Liver (tissue), 10 donors: ENCODE measurements at places on chromosomes 16 and 17.

DNA sequence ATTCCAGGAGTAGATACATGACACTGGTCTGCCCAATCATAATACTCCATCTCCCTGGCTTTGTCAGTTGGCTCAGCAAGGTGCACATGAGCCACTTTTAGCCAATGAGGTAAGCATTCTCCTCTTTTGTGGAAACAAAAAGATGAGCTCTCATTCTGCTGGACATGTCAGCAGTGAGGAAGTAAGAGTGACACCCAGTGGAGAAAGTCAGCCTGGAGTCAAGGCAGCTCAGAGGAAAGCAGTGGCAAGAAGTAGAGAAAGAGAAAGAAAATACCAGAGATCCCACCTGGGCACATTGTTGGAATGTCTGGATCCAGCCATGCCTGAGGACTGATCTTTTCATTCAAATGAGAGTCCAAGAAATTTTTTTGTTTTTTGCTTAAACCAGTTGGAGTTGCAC, 496.9 kb upstream of the C16orf82 start:
- DNase-seq, result no peak

DNA sequence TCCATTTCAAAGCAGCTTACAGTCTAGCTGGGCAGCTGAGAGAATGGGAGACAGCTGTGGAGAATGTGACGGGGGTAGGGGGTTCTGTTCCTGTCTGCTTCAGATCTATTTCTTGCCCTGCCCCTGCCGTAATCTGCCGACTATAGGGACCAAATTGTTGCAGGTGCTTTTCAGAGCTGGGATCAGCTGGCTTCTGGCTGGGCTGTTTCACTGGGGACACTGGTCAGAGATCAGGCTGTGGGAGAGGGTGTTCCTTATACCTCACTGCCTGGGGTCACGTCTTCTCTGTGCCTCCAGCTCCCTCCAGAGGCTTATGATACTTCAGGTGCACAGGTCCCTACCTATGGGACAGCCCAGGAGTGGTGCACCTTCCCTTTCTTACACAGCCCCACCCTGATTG, 514.9 kb upstream of the GOT2 start:
- no peak for DNase-seq

DNA sequence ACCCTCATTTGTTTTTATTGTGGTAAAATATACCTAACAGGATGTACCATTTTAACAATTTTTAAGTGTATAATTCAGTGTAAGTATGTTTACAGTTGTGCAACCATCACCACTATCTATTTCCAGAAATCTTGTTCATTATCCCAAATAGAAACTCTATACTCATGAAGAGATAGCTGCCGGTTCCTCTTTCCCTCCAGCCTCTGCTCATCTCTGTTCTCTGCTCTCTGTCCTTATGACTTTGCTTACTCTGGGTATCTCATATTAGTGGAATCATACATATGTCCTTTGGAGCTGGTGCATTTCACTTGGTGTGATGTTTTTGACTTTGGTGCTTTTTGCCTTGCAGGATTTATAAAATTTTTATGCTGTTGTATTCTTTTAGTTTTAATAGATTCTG, 19.4 kb downstream of the CYLD start:
- DNase-seq, result no peak

DNA sequence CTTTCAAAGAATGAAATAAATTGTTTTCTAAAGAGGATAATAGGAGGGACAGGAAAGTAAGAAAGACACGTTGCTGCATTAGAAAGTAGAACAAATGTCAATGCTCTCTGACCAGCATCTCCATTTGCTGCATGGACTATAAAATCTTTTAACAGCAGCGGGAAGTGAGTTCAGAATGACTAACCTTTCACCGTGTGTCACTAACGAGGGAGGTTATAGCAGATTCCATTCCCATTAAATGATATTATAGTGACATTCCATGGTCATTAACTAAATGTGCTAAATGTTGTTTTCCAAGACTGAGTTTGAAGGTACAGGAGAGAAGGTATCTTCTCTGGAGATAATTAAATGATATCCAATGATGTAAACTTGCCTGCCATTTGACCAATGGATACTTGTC, 127.1 kb upstream of the HS3ST3A1 start:
- DNase-seq, result no peak

DNA sequence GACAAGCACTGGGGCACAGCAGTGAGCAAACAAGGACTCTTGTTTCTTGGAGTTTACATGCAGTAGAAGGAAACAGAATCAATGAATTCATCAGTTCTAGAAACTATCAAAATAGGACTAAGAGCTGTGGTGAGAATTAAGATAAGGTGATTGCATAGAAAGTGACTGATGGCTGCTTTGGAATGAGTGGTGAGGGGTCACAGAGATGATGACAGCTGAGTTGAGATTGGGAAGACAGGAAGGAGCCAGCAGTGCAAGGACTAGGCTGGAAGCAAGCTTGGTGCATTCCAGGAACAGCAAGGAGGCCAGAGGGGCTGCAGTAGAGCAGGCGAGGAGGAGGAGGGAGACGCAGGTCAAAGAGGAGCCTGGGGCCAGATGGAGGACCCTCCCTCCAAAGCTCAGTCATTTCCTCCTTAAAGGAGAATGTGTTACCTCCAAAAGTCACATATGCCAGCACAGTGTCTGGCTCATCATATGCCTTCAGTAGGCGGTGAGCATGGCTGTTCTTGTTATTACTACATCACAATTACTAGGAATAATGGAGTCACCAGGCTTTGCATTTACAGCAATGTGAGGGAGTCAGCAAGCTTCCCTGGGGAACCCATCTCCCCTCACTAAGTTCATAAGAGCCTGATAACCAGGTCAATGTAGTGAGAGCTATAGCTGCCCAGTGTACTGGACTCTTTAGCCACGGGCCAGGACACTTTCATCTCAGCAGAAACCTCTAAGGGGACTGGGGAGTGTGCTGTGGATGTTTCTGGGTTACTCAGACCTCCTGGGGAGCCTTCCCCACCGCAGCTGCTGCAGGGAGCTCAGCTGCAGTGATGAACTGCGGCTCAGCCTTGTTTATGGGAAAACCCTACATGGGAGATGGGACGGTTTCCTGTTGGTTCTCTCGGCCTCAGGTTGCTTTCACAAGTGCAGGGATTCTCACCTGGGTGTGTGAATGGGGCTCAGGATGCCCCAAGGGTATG, 157.2 kb downstream of the SEC14L1 start:
- DNase-seq, result no peak

DNA sequence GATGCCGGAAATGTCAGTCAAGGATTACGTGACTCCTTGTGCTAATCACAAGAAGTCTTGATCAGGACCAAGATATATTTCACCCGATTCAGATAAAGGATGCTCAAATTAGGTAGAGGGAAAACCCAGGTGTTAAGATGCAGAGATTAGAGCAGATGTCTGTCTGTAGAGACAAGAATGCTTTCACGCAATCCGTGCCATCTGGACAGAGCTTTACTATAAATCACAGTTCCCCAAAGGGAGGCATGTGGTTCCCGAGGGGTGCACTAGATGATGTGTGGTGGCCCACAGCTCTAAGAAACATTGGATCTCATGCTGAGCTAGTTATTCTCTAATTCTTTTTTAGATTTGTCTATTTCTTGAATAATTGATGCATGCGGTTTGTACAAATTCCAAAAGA, 9.8 kb upstream of the MAP3K14 start:
- no peak for DNase-seq

DNA sequence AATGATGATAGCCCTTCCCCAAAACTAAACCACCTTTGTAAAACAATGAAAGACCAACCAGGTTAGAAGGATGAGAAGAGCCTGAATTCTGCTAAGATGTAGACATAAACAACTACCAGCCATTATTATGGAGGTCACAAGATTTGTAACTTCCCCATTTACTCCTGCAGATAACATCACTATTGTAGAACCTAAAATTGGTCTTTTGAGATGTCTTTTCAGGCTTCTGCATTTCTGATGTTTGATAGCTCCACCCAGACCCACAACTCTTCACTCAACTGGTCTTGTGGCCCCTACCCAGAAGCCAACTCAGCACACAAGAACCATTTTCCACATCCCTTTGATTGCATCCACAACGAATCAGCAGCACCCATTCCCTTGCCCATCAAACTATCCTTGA, 100.8 kb downstream of the TMEM132E start:
- DNase-seq, result no peak

DNA sequence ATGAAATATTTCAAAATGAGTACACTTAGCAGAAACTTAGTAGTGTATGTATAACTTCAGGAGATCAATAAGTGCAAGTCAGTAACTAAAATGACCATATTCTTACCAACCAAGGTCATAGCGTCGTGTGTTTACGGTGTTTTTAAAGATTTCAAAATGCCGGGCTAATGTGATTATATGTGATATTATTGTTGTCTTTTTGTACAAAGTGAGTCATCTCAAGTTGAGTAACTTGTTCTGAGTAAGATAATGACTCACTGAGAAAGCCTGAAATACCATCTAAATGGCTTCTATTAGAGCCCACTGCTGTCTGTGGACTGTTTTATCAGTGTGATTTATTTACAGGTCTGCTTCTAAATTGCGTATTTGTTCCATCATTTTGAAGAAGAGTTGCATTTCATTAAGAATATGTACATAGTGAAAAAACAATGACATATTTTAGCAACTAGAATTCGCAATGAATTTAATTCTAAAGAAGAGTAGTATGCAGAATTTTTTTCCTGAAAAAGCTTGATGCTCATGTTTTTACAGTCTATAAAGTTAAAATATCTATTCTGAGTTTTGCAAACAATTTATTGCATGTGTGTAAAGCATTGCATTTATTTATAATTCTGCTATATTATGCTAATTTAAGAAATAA, 12.7 kb downstream of the KRT12 start:
- no peak for DNase-seq

- DNase-seq, result no peak
These were observed 102.3 kb downstream of the NPIPB11 start for GRCh38 chr16:29304251-29304650.

DNA sequence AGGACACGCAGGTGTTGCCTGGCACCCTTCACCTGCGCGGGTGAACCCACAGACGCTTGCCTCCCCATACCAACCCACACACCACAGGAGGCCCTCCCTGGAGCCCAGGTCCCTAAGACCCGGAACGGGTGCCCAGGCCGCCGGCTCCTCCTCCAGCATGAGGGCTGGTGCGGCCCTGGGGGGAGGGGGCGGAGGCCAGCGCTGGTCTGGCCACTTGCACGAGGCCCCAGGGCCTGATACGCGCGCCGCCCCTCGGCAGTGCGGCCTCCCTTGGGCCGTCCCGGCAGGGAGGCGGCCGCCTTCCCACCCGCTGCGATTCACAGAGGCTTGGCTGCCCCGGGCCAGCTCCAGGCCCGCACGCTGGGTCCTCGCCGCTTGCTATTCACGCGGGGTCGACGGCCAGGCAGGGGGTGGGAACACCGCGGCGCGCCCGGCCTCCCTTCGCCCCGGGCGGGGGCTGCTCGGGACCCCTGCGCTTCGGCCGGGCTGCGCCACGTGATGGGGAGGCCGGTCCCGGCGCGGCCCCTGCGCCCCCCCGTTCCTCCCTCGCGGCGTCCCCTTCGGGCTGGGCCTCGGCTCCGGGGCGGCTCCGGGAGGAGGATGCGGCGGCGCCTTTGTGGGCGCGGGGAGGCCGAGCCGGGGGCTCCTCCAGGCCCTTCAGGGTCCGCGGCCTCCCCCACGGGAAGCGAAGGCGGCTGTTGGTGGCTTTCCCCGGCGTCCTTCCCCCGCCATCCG, 685 bp downstream of the FASN start:
- peak; percentile 60 for DNase-seq

DNA sequence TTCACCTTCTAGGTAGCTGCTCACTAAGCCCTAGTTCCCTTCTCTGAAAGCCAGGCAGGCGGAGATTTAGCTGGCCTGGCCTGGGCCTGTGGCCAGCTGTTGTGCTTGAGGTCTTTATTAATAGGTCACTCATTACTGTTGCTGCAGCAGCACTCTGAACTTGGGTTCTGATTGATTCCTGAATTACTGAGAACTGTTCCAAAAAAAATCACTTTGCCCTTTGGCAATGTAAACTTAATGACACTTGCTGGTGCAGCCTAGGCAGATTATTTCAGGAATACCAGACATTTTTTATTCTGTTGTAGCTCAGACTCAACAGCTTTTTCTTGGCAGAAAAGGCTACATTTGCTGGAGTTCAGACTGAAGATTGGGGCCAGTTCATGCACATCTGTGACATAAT, 2.7 kb downstream of the TOM1L1 start:
- peak; percentile 46 for DNase-seq

- DNase-seq, result no peak
These were observed 5.5 kb downstream of the SLC7A6 start for GRCh38 chr16:68269793-68270192.

DNA sequence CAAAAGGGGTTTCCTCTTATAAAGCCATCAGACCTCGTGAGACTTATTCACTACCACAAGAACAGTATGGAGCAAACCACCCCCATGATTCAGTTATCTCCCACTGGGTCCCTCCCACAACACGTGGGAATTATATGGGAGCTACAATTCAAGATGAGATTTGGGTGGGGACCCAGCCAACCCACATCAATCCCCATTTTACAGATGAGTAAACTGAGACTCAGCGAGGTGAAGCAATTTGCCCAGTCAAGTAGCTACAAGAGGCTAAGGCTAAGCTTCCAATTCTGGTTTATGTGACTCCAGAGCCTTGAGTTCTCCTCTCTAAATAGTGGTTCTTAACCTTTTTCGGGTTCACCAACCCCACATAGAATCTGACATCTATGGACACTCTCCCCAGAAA, 8.8 kb downstream of the CD300A start:
- DNase-seq, result no peak

DNA sequence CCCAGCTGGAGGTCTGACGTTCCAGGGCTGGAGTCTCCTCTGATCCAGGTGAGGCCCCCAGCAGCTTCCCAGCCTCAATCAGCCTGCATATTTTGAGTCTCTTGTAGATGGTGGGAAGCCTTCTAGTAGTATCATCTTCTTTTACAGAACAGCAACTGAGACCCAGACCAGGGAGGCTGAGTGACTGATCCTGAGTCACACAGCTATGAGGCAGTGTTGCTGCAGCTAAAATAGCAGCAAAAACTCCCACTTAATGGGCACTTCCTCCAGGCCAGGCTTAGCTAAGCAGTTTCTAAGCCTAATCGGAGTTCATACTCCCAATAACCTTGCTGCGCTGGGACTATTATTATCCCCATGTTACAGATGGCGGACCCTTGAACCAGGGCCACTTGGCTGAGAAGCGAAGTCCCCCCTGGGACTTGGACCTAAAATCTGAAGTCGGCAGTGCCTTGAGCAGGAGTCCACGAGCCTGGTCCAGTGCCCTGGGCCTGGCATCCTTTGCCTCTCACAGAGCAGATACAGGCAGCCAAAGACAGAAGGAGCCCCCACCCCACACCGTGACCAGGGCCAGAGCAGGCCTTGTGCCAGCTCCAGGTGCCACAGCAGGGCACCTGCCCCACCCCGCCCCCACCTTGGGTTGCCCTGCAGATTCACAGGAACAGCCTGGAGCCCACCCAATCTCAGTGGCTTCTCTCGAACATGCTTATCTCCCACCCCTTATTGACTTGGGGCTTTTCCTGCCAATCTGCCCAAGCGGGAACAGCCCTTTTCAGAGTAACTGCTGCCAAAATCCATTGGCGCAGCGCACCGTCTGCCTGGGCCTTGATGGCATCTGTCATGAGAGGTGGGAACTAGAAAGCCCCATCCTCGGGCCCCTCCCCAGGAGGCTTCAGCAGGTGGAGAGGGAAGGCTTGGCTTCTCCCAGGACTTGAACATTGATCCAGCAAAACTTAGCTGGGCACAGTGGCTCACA, 65.1 kb downstream of the SOCS1 start:
- DNase-seq, result no peak
